ENCODE measurements at places on chromosomes 11 and 22. TPM values are rescaled to one million over a fixed set of nuclear protein-coding genes. Genes with fewer than 3 reads are reported as not detected.

GRCh38 chr22:23621082-23621780, 10.9 kb downstream of the DRICH1 start:
- H3K4me1 ChIP-seq = no peaks in the 10 kb centered on the region
- DNase-seq = no peak
- no peaks in the 10 kb centered on the region for H3K27me3 ChIP-seq
- H3K4me3 ChIP-seq = no peak overlapping the region

DNA sequence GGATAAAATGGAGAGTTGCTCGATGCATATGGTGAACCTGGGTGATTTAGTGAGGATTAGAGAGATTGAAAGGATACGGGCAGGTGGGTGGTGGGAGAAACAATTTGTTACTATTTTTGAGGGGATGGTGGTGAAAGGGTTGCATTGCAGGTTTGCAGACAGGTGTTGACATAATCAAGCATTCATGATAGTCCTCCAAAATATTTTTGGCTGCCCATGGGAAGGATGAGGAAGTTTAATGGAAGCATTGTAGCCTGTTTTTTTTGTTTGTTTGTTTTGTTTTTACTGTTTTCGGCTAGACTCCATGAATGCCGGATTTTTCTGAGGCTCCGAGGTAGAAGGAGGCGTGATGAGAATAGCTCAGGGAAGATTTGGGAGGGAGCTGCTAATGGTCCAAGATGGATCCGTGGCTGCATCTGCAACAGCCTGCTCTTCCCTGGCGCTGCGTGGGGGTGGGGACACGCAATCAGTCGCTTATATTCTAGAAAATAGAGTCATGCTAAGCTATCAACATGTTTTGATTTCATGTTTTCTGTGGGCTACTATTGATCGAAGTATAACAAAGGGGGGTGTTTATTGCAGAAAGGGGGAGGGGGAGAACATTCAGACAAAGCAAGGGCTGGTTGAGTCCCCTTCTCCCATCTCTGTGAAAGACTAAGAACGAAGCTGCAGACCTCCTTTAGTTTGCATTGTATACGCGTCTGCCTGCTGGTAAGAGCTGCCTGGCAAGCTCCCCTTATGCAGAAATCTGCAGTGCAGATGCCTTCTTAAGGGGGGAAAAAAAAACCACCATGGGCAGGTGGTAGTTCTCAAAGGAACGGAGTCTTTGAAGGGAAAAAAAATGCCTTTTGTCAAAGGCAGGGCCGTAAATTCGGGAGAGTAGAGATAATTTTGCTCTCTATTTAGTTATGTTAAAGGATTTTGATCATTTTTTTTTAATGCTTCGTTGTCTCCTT, 1.0 kb downstream of the RTN3 start:
- H3K27ac ChIP-seq = peak overlapping the region; percentile 99
- H3K36me3 ChIP-seq = no peaks in the 10 kb centered on the region

DNA sequence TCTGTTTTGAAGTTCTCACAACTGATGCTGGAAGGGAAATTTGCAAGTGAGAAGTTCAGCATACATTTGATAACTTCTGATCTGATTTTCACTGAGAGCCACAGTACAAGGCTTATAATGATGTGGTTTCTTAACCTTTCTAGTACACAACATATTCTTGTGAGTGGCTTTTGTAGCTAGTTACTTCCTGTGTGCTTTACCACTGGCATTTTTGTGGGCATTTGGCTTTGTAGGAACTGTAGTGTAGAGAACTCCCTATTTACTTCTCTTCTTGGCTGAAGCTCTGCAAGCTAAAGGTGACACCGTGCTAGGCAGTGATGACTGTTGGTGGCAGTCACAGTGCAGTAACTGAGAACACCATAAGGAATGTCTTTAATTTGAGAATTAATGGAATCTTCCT, 14.9 kb downstream of the USP47 start:
- H3K27ac ChIP-seq = no peak overlapping the region
- no peak for DNase-seq
- H3K4me1 ChIP-seq = peaks cover 22% of the 10 kb centered on the region
- H3K36me3 ChIP-seq = no peaks in the 10 kb centered on the region
- H3K4me3 ChIP-seq = no peak overlapping the region
- no peaks in the 10 kb centered on the region for H3K27me3 ChIP-seq

DNA sequence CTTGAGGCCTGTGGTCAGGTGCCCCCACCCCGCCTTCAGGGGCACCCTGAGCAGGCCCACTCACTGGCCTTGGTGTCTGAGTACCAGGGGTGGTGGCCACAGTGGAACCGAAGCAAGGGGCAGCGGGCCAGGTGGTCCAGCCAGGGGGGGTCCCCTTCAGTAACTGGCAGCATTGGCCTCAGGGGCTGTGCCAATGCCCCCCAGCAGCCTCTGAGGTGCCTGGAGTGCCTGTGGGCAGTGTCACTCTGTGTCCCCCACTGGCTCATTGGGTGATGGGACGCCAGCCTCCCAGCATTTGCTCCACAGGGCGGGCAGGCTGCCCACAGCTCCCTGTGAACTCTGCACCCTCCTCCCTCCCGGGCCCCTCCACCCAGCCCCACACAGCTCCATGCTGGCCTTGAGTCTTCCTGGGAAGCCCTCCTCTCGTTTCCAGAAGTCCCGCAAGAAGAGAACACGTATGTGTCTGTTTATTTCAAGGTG, 29.5 kb upstream of the CARS1 start:
- H3K27ac ChIP-seq = no peak overlapping the region
- DNase-seq = no peak
- H3K36me3 ChIP-seq = no peaks in the 10 kb centered on the region
- no peaks in the 10 kb centered on the region for H3K27me3 ChIP-seq
- H3K4me1 ChIP-seq = no peaks in the 10 kb centered on the region

DNA sequence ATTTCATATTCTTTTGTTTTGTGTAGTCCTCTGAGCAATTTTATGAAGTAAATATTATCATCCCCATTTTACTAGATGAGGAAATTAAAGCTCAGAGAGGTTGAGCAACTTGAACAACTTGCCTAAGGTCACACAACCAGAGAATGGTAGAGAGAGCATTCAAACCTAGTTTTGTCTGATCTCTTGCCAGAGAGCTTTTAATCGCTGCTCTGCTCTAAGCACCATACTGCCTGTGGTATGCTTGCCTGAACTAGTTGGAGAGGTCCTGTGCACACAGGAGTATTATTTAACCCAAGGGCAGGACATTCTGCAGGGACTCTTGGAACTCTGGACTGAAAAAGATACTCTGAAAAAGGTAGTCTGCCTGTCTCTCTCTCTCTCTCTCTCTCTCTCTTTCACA, 38.5 kb downstream of the TRAF6 start:
- DNase-seq = no peak
- H3K4me3 ChIP-seq = no peak overlapping the region
- no peaks in the 10 kb centered on the region for H3K36me3 ChIP-seq
- H3K27me3 ChIP-seq = no peaks in the 10 kb centered on the region
- no peak overlapping the region for H3K27ac ChIP-seq
- no peaks in the 10 kb centered on the region for H3K4me1 ChIP-seq

- H3K36me3 ChIP-seq = no peaks in the 10 kb centered on the region
- peaks cover 15% of the 10 kb centered on the region for H3K4me1 ChIP-seq
- no peak overlapping the region for H3K4me3 ChIP-seq
- peak overlapping the region; percentile 59 for H3K27ac ChIP-seq
- DNase-seq = no peak
Observed at GRCh38 chr22:42562684-42563083, 8.9 kb downstream of the SERHL2 start.

- H3K27me3 ChIP-seq = no peaks in the 10 kb centered on the region
- H3K27ac ChIP-seq = no peak overlapping the region
- H3K4me3 ChIP-seq = no peak overlapping the region
- H3K36me3 ChIP-seq = no peaks in the 10 kb centered on the region
- peaks cover 4% of the 10 kb centered on the region for H3K4me1 ChIP-seq
Observed at GRCh38 chr11:69501891-69502860, 20.7 kb downstream of the LINC01488 start.

- peak overlapping the region; percentile 85 for H3K4me3 ChIP-seq
- peak overlapping the region; percentile 90 for H3K27ac ChIP-seq
- H3K36me3 ChIP-seq = no peaks in the 10 kb centered on the region
Observed at GRCh38 chr11:107457205-107457557, 444 bp downstream of the CWF19L2 start.

GRCh38 chr11:45806937-45807791, 2.2 kb downstream of the SLC35C1 start:
- no peak overlapping the region for H3K4me3 ChIP-seq
- H3K4me1 ChIP-seq = peaks cover 36% of the 10 kb centered on the region
- no peak overlapping the region for H3K27ac ChIP-seq
- H3K36me3 ChIP-seq = no peaks in the 10 kb centered on the region
- no peaks in the 10 kb centered on the region for H3K27me3 ChIP-seq

- H3K27me3 ChIP-seq = no peaks in the 10 kb centered on the region
- no peaks in the 10 kb centered on the region for H3K4me1 ChIP-seq
Observed at GRCh38 chr11:120738516-120739046, 227.0 kb downstream of the GRIK4 start.

DNA sequence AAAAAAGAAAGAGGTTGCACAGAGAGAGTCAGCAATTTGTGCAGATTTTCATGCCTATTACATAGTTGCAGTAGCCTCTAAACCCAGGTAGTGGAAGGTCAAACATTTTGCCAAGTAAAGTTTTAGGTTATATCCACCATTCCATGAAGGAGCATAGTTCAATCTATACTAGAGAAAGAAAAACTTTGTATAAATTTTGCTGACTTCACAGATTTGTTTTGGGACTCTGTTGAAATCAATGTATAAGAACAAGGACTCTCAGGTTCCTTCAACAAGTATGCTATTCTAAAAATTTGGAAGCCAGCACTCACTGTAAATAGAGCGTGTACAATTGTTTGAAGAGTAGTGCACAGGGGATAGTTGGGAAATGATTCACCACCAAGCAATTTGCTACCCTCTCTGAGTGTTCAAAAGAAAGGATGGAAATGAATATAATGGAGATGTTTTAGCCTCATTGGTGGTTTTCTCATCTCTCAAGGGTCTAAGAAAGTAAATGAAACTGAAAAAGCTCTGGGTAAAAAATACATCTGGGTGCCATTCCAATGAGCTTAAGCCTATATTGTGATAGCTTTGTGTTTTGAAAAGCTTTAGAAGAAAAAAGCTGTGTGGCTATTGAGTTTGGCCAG, 508.4 kb upstream of the LUZP2 start:
- no peak overlapping the region for H3K4me3 ChIP-seq
- no peak for DNase-seq
- no peaks in the 10 kb centered on the region for H3K36me3 ChIP-seq
- H3K4me1 ChIP-seq = no peaks in the 10 kb centered on the region
- no peaks in the 10 kb centered on the region for H3K27me3 ChIP-seq
- no peak overlapping the region for H3K27ac ChIP-seq

- no peaks in the 10 kb centered on the region for H3K4me1 ChIP-seq
- no peaks in the 10 kb centered on the region for H3K36me3 ChIP-seq
- DNase-seq = no peak
- H3K4me3 ChIP-seq = no peak overlapping the region
- H3K27ac ChIP-seq = no peak overlapping the region
- H3K27me3 ChIP-seq = no peaks in the 10 kb centered on the region
Observed at GRCh38 chr11:112599856-112600533, 339.3 kb upstream of the PLET1 start.

DNA sequence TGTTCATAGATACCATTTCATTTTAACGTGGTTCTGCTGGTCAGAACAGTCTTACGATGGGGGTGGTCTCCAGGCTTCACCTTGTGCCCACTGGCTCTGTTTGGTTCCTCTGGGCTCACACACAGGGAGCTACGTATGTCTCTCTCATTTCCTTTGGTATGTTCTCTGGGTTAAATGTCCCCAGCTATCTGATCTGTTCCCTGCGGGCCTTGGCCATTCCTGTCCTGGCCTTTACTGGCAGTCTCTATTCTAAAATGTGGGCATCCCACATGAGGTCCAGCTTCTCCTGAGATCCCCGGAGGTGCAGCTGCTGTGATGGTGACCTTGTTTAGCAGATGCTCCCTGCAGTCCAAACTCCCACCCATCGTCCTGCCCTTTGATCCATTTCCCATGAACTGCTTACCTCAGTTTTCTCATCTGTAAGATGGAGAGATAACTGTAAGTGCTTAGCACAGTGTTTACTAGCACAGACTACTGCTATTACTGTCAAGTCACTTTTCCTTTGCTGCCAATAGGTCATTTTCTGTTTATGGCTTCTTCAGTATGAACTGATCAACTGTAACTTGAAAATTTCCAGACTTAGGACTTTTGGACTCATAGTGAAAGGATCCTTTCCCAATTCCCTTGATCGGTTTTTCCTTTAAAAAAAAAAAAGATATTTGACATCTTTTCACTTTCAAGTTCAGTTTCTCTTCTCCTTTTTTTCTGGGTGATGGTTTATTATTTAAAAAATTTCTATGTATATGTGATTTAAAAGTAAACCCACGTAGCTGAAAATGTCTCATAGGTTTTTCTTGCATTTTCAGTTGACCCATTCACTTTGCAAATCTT, 92.9 kb downstream of the PTPRJ start:
- H3K36me3 ChIP-seq = no peaks in the 10 kb centered on the region
- no peak overlapping the region for H3K4me3 ChIP-seq
- no peaks in the 10 kb centered on the region for H3K27me3 ChIP-seq

DNA sequence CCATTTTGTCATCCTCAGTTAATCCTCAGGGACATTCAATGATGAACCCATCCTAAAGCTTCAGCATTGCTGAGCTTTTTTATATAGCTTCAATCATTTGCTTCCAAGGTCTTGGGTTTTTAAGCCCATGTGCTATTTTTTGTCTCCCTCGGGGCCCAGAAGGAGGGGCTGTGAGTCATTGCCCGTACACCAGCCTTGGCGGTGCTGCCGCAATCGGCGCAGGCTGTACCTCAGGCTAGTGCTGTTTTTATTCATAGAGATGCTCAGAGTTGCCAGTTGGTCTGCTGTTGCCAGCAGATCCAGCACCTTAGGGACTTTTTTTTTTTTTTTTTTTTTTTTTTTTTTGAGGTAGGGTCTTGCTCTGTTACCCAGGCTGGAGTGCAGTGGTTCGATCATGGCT, 35.5 kb downstream of the ACO2 start:
- no peak for DNase-seq
- H3K36me3 ChIP-seq = no peaks in the 10 kb centered on the region
- H3K27ac ChIP-seq = no peak overlapping the region
- no peaks in the 10 kb centered on the region for H3K27me3 ChIP-seq

DNA sequence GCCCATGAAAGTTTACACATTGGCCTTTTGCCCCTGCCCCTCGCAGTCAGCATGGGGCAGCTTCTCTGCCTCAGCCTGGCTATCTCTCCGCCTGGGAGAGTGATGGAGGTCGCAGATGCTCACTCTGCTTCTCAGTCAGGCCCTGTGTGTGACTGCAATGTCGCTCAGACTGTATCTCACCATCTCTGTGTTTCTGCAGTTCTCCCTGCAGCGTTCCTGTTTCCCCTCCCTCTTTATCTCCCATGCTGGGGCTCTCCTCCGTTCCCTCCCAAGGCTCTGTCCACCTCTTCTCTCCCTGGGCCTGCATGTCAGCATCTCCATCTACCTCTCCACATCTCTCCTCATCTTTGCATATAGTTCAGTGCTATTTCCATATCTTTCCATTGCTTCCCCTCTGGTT, 38.1 kb downstream of the SLC22A12 start:
- peak overlapping the region; percentile 73 for H3K27ac ChIP-seq
- no peaks in the 10 kb centered on the region for H3K27me3 ChIP-seq
- H3K4me3 ChIP-seq = no peak overlapping the region

GRCh38 chr11:12927886-12928285, 81.2 kb upstream of the RASSF10 start:
- no peaks in the 10 kb centered on the region for H3K36me3 ChIP-seq
- H3K4me3 ChIP-seq = no peak overlapping the region
- H3K27ac ChIP-seq = no peak overlapping the region
- no peaks in the 10 kb centered on the region for H3K27me3 ChIP-seq
- no peaks in the 10 kb centered on the region for H3K4me1 ChIP-seq
- DNase-seq = no peak

OTOG gene
- 2.9 TPM for total RNA-seq

P2RY2 gene
- total RNA-seq = 2.0 TPM

MS4A1 gene
- 0.43 TPM for total RNA-seq

CCDC89 gene
- 43.1 TPM for total RNA-seq

NPTXR gene
- 14.1 TPM for total RNA-seq

APOA5 gene
- total RNA-seq = 0.24 TPM

HOATZ gene
- total RNA-seq = 10.8 TPM

MED17 gene
- total RNA-seq = 23.2 TPM

P2RX6 gene
- total RNA-seq = 24.0 TPM

PATE2 gene
- total RNA-seq = 1.7 TPM

LRRC10B gene
- total RNA-seq = 4.8 TPM

Data from testis (tissue), 5 donors.